ENCODE measurements at places on chromosomes 11 and 22. TPM values are rescaled to one million over a fixed set of nuclear protein-coding genes. Genes with fewer than 3 reads are reported as not detected.

OR6A2 gene
- total RNA-seq = 0.43 TPM

SPINDOC gene
- total RNA-seq = 7.1 TPM

LRRN4CL gene
- 3.6 TPM for total RNA-seq

SF1 gene
- total RNA-seq = 216 TPM

Measured in left colon (tissue), 2 donors.